HTR-8/SVneo (cell line): ENCODE measurements at places on chromosomes 2 and 18.
A peak's percentile ranks its signal among the peaks of the same experiment; 100 is the strongest.

DNA sequence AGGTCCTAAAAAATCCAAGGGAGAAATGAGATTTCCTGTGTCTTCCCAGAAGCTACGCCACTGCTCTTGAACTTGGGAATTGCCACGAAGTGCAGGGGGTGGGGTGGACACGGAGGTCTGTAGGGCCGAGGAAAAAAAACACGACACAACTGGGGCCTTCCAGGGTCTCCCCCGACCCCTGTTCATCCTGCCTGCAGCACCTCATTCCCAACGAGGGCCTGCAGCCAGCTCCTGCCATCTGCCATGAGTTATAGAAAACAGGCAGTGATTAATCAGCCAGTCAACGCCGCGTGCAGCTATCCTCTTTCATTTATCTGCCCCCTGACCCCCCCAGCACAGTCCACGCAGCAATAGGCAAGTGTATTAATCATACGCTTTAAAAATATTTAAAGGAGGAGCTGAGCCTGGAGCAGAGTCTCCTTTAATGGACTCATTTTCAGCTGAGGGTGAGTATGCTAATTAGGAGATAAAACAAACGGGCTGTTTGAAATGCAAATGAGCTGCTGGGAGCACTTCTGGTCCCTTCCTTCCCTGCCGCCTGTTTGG, 209.9 kb downstream of the TFCP2L1 start:
- peak; percentile 82 for DNase-seq

GRCh38 chr2:178392215-178392614, 58.8 kb downstream of the PRKRA start:
- no peak for DNase-seq

GRCh38 chr2:149926149-149926548, 338.6 kb upstream of the MMADHC start:
- no peak for DNase-seq

GRCh38 chr2:4300616-4301015, 597.2 kb downstream of the DCDC2C start:
- no peak for DNase-seq

DNA sequence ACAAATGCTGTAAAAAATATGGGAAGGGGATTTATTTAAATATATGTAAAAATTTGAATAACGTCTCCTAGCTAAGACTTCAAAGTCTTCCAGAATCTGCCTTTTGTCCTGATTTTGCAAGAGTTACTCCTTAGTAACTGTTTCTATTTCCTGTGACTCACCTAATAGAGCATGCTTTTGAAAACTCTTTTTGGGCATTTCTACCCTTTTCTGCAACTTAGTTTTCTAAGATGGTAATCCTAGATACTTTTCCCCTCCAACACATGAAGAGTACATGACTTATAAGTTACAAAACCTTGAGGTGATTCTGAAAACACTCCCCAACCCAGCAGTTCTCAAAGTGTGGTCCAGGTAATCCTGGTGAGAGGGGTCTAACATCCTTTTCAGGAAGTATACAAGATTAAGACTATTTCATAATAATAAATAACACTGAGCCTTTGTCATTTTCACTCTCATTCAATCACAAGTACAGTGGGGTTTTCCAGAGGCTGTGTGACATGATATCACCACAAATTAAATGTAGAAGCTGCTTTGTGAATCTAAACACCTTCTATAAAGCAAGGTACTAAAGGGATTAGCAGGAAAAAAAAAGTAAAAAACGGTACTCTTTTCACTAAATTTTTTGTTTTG, 31.9 kb downstream of the PPP4R3B start:
- no peak for DNase-seq

- no peak for DNase-seq
Observed at GRCh38 chr2:127611076-127611925, 34.7 kb upstream of the GPR17 start.

- DNase-seq, result peak; percentile 51
Observed at GRCh38 chr18:9137168-9138066, 836 bp downstream of the ANKRD12 start.

GRCh38 chr18:79413025-79413424, 17.3 kb downstream of the NFATC1 start:
- no peak for DNase-seq

DNA sequence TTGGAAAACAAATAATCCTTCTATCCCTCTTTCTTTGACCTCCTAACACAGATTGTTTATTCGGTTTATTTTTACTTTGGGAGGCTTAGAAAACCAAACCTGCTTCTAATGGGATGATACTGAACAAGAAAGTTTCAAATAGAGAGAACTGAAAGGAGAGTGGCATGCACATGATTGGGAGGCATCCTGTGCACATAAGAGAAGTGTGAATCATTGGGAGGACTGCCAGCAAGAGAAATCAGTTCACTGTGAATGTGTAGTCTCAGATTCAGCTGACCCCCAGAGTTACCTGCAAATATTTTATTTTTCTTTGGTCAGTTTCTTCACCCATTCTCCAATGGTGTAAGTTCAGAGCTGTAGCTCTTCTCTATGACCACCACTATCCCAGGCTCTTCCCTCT, 1363.2 kb upstream of the ACVR2A start:
- peak; percentile 11 for DNase-seq

- no peak for DNase-seq
Observed at GRCh38 chr2:238138331-238139195, at the start of gene KLHL30. Gene KLHL30, plus strand, starts transcription at chr2:238138668. Its CDS starts 2,087 bp downstream, at chr2:238140755.

- no peak for DNase-seq
Observed at GRCh38 chr2:230614913-230615332, 97.7 kb upstream of the CAB39 start.

GRCh38 chr2:9629222-9630116, 1.3 kb downstream of the YWHAQ start:
- no peak for DNase-seq

GRCh38 chr2:3630631-3631030, 27.4 kb upstream of the ALLC start:
- DNase-seq, result no peak

GRCh38 chr2:56198936-56199335, 15.1 kb downstream of the CCDC85A start:
- no peak for DNase-seq

DNA sequence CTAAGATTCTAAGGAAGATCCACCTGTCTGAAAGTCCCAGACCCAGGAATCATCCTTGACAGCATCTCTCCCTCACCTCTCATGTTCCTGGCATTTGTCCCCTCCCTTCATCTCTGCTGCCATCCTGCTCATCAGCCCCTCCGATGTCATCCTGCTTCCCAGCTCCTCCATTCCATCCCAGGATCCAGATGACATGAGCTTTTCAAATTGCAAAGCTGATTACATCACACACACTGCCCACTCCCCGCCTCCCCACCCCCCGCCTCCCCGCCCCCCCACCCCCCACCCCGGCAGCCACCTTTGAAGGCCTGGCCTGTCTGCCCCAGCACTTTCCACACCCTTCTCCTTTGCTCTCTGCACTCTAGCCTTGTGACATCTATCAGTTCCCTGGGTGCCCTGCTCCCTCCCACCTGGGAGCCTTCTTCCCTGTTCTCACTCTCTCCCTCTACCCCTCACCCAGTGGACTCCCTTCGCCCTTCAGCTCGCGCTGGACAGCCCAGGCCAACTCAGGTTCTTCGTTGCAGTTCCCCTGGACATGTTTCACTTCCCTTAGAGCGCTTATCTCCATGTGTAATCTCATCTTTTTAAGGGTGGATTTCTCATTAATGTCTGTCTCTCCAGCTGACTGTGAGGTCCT, 61.6 kb downstream of the DNMT3A start:
- DNase-seq, result no peak

DNA sequence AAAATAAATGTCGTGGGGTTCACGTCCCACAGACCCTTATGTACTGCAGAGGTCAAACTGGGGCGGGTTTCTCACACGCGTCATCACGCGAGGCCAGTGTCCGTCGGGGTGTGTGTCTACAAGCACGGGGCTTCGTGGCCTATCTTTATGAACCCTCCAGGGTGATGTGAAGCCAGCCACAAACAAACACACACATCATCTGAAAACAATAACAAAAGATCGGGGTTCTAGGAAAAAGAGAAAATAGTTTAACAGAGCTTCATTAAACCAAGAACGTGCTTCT, 23.3 kb downstream of the LDLRAD4 start:
- no peak for DNase-seq

GRCh38 chr2:195756218-195756942, 99.4 kb downstream of the SLC39A10 start:
- no peak for DNase-seq

DNA sequence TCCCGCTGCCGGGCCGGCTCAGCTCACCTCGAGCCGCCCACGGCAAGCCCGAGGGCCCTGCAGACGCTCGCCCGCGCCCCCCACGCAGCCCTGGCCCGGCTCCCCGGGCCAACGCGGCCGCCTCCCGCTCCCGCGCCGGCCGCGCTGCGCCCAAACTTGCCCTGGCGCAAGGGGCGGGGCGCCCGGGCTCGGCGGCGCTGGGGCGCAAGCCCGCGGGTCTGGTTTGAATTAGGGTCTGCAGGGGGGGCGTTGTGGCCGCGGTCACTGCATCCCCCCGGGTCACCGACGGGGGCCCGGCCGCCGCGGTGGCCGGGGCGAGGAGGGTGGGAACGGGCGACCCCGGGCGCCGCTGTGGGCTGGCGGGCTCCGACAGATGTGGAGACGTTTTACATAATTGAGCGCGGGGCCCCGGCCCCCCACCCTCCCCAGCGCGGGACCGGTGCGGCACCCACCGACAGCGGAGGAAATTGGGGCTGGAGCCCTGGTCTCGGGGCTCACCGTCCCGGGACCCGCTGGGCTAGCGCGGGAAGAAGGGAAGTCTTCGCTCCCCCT, 690 bp downstream of the SDC1 start:
- no peak for DNase-seq

DNA sequence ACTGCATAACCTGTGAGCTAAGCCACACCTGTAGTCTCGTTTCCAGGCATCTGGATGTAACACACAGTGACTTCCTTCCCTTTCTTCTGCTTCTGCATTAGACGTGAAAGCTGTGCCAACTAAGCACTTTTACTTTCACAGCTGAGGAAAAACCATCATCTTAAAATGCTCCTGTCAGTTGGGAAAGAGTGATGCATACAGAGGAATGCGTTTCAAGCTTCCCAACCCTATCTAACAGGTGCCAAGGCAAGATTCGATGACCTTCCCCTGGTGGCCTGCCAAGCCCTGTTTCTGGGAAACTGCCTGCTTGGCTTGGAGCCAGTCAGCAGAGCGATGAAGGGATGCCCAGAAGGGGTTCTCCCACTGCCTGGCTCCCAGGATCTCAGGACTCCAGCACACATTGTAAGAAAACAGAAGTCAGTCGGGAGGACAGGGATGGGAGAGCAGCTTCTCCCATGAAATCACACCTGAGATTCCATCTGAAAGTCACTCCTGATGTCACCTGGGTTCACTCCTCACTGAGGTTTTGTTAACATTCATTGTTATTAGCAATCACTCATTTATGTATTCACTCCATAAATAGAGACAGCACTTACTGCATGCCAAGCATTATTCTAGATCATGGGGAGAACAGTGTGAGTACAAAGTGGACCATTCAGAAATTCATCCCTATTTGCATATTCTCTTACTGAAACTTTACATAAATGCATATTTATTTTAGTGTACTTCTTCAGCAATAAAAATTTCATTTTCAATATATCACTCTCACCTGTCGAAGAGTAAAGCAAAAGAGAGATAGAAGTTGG, 64.1 kb downstream of the DTNA start:
- DNase-seq, result no peak

- no peak for DNase-seq
Observed at GRCh38 chr2:173955004-173955403, 10.2 kb downstream of the SP3 start.

DNA sequence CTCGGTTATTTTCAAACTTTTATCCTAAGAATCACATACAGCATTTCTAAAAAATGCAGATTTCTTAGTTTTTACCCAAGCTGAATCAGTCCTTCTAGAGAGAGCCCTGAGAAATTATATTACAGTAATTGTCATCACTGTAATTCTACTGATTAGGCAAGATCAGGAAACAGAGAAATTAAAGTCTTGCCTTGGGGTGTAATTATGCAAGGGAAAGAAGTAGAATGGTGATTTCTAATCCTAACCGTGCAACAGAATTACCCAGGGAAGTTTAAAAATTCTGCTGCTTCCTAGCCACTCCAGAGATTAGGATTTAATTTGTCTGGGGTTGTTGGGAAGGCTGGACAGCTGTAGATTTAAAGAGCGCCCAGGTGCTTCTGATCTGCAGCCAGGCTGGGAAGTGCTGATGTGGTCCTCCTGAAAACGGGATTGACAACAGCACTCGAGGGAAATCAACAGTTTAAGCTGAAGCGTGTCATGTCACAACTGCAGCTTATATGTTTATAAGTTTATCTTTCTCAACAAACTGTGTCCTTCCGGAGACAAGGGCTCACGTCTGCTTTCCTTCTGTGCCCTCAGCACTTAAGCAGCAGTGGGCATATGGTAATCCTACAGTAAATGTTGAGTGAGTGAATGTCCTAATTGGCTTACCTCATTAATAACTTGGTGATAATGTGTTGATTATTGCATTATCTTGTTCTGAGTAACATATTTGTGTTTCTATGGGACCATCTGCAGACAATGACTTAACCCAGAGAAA, 671.9 kb upstream of the SOX11 start:
- DNase-seq, result no peak

DNA sequence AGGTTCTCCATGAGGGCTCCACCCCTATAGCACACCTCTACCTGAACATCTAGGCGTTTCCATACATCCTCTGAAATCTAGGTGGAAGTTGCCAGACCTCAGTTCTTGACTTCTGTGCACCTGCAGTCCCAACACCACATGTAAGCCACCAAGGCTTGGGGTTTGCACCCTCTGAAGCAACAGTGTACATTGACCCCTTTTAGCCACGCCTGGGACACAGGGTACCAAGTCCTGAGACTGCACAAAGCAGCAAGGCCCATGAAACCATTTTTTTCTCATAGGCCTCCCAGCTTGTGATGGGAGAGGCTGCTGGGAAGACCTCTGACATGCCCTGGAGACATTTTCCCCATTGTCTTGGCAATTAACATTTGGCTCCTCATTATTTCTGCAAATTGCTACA, 20.0 kb downstream of the ARL6IP6 start:
- no peak for DNase-seq

GRCh38 chr18:54923339-54923956, 35.8 kb downstream of the CCDC68 start:
- DNase-seq, result no peak

DNA sequence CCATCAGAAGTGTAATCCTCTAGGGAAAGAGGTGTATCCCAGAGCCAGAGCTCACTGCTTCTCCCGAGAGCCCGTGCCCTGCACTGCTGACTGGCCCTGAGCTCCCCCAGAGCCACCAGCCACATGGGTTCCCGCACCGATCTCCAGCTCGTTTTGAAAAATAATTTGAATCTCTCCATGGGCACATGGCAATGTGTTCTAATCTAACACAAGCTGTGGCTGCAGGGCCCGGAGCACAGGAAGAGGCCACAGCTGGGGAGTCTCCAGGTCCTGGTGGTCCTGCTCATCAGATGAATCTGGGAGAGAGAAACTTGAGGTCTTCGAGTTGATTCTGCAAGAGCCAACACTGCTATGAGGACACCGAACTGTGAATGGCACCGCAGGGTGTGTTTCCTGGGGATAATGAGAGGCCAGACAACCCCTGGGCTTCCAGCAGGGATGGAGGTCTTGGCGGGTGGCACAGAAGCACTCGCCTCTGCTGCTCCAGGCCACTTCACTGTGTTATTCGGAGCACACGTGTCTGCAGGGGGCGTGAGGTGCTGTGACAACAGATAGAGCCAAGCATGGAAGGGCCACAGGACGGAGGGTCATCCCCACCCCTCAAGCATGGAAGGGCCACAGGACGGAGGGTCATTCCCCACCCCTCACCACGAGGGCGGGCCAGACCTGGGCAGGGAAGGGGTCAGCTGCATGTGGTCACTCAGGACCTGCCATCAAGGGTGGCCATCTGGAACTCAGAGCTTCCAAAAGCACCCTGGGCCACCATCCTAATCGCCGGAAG, 196.8 kb downstream of the NDUFA10 start:
- no peak for DNase-seq

- DNase-seq, result no peak
Observed at GRCh38 chr2:188050726-188051125, 240.9 kb upstream of the GULP1 start.

GRCh38 chr2:224865016-224865415, 148.9 kb upstream of the CCDC195 start:
- DNase-seq, result no peak
